ENCODE measurements at places on chromosomes 2 and 18.
A peak's percentile ranks its signal among the peaks of the same experiment; 100 is the strongest.

DNA sequence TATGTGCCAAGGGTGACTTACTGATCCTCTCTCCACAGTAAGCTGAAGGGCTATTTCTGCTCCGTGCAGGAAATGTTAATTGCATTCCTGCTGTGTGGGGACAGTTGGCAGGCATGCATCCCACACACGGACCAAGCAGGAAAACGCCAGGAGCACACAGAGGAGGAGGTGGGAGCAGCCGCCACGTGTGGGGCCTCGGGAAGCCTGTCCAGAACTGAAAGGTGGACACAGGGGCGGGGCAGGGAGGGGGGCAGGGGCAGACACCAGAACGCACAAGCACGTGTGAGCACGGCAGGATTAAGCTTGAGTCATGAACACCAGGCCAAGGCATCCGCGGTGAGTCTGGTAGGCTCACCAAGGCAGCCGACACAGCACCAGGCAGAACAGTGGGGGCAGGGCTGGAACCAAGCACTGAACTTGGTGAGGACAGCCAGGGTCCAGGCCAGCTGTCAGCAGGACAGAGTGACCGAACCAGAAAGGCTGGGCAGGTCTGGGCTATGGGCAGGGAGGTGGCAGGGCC is 177.1 kb downstream of the EIPR1 start:
- DNase-seq = no peak

- DNase-seq = no peak
Measured at GRCh38 chr2:62382122-62382521, 123.9 kb downstream of the TMEM17 start.

- no peak for DNase-seq
Measured at GRCh38 chr2:60555066-60555782, 1.8 kb upstream of the BCL11A start.

- no peak for DNase-seq
Measured at GRCh38 chr2:199895406-199895805, 15.7 kb upstream of the C2orf69 start.

DNA sequence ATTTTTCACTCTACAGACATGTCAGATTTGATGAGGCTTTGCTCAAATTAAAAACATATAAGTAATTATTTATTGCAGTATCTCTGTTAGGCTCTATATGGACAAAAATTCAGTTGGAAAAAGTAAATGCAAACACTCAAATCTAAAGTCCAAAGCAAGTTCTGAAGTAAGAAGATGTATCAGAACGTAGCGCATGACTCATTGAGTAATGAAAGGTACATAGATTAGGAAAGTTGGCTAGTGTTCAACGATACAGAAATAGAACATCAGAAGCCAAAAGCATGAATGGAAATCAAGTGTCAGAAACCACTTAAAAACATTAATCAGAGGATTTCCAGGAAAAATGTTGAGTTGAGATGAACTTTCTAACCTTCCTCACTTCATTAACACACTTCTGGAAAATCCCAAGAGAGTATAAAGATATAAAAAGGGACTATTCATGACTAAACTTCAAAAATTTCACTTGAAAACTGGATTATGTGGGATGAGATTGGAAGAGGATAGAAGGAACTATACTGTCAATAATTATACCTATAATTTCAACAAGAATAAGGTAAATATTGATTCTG is 494.1 kb downstream of the LRRTM4 start:
- DNase-seq = no peak

DNA sequence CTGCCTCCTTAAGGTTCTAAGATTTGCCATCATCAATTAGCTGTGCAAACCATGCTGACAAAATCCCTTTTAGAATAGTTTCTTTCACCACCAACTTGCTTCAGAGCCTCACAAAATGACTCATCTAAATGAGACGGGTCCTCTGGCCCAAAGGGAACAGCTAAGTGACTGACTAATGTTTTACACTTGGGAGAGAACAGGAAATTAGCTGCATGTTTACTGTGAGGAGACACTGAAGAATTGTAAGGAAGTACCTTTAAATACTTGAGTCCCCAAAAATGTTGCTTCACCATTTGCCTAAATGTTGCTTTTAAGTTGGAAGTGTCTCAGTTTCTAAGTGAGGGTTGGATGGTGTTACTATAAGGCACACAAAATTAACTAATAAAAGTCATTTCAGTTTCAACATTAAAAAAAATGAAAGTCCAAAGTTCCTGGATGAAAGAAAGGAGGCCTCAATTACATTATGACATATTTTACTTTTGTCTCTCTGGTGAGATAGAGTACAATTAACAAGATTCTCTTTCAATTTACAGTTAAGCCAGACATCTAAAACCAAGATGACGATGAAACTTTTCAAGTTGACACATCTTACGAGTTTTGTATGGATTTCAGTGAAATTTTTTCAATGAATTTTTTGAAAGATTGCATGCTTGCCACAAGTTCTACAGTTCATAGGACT is 229.1 kb upstream of the FN1 start:
- no peak for DNase-seq

- DNase-seq = peak; percentile 16
Measured at GRCh38 chr2:120770176-120770575, 34.5 kb downstream of the GLI2 start.
